ENCODE measurements at places on chromosomes 7 and 10. TPM values are rescaled to one million over a fixed set of nuclear protein-coding genes. Genes with fewer than 3 reads are reported as not detected.
A peak's percentile ranks its signal among the peaks of the same experiment; 100 is the strongest.

- no peak for DNase-seq
Observed at GRCh38 chr10:3668966-3669330, 116.1 kb downstream of the KLF6 start.

- peak; percentile 94 for DNase-seq
Observed at GRCh38 chr10:69801434-69802315, at the start of gene COL13A1. Gene COL13A1 (plus strand): TSS chr10:69801906. CDS start chr10:69802424, 518 bp downstream.

DNA sequence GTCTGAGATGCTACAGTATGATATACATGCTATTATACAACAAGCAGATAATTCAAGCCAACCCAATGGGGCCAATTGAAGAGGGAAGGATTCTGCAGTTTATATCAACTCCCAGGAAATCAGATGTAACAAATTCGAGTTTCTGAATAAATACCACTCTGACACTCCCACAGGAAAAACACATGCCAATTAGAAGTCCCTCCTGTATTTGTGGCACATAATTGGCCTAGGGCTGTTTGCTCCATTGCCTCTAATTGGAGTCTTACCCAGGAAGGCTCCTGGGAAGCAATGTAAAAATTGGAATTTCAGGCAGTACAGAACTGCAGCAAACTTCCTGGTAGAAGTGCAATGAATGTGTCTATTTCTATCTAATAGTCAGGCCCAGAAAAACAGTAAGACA lies 4.7 kb downstream of the PPA1 start:
- DNase-seq, result no peak

DNA sequence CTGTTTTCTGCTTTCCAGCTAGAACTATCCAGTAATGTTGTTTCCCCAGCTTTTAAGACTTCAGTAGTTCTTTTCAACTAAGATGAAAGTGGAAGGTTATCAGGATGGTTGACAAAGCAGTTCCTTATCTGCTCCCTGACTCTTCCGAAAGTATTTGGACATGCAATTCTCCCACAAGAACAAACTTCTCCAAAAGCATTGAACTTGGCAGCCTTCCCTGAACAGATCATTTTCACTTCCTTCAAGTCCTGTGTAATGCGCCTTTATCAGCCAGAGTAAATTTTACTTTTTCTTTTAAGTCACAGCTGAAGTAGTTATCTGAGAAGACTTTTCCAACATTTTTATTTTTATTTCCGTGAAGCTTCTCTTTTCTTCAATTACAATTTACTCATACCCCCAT lies 39.7 kb downstream of the CDC14C start:
- no peak for DNase-seq

GRCh38 chr10:132508581-132509443 lies 28.8 kb upstream of the INPP5A start:
- peak; percentile 81 for DNase-seq

DNA sequence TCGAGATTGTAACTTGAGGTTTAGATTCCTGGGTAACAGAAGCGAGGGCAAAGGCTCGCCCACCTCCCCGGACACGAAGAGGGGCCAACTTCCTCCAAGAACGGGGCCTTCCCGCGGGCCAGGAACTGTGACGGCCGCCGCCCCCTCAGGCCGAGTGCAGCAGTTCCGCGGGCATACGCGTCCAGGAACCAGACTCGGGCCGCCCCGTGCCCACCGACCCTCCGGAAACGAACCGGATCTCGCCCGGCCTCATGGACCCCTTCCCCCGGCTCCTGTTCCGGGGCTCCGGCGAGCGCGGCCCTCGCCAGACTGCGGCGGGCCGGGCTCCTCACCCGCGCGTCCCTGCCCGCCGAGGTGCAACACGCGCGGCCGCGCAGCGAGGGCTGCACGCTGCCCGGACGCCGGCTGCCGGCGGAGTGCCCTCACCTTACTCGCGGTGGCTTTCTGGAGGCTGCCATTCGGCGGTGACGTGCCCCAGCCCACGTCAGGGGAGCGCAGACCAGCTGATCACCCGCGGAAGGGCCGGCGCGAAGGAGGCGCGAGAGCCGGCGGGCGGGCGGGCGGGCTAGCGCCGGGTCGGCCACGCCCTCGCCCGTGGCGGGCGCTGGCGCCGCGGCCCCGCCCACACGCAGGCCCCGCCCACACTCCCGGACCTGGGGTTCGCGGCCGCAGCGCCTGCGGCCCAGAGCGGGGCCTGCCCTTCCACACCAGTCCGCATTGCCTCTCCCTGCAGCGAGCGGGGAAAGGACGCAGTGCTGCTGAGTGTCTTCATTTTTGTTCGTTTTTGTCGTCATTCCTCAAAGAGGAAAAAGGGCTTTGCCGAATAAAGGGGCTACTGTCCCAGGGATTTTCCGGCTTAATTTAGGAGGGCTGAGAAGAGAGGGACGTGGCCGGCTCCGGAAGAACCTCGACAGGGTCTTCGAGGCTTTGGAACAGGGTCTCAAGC lies at the start of gene XPNPEP1:
XPNPEP1 (minus strand) TSS at position 536 of the 946 bp plus-strand sequence; CDS start at position 458, 78 bp downstream.
- DNase-seq, result peak; percentile 95

DNA sequence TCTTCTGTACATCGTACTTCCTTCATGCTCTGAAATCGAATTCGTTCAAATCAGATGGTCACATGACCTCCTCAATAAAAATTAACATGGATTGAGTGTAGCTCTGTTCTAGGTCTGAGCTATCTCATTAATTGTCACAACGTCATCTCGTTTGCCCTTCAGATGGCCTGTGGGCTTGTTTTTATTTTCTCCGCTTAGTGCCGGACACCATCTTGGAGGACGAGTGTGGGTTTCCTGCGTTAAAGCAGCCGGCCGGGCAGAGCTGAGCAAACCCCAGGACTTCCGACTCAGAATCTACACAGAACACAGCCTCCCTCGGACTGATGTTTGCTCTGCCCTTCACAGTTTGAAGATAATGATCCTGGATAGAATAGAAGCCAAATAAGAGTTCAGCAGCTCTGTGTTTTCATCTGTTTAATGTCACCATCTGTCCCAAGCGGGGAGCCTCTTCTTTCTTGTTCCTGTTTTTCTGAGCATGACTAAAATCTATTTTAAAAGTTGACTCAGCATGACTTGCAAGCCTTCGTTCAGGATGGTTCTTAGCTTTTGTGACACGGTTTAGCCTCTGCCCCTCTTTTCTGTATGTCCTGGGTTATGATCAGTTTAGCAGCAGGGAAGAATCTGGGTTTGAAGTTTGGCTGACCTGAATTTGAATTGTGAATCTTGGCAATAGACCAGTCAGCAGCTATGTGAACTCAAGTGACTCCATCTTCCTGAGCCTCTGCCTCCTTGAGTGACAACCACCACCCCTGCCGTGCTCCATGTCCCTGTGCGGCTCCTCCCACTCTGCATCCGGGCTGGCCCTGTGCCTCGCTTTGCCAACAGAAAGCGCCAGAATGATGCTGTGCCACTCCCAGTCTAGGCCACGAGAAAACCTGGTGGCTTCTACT lies 30.6 kb upstream of the GALNTL5 start:
- no peak for DNase-seq

- no peak for DNase-seq
Observed at GRCh38 chr10:25766687-25767221, 167.3 kb upstream of the MYO3A start.

GRCh38 chr10:13922586-13922985 lies 335.8 kb downstream of the PRPF18 start:
- DNase-seq, result no peak

DNA sequence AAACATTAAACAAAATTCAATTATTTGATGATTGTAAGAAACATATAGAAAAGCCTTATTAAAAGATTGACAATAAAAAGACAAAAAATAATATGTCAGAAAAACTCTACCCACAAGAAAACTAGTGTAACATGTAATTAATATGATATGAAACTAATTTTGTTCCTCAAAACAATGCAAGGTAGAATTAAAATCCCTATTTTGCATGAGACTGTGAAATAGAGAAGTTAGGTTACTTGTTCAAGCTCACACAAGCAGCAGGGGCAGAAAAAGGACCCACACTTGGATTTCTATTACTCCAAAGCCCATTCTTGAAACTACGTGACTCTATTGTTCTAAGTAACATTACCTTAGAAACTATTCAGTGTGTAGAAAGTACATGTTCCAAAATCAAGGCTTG lies 96.4 kb downstream of the KCNMA1 start:
- no peak for DNase-seq

GRCh38 chr7:134040988-134041387 lies 86.2 kb upstream of the LRGUK start:
- no peak for DNase-seq

- DNase-seq, result no peak
Observed at GRCh38 chr10:125273023-125273422, 112.7 kb upstream of the CTBP2 start.

DNA sequence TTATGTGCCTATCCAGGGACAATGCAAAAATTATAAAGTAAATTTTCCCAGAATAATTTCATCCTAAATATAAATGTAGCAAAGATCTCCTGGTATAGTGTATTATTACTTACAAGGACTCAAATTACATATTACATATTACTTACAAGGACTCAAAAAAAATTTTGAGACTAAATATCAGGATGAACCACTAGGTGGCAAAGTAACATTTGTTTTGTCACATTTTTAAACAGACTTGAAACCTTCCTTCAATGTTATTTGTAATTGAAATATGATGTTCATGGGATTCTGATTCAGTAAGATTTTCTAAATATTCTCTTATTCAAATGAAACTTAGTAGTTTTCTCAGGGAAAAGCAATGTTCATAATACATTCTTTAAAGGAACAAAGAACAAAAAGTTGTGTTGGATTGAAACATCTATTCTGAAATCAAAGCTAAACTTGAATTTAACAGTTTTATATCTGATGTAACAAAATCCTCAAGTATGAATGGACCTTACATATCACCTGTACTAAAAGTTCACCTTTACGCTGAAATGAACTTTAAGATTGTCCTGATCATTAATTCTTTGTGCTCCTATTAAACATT lies 74.3 kb upstream of the GNAI1 start:
- DNase-seq, result peak; percentile 80

The LRRC17 gene
- total RNA-seq, result 4.0 TPM

The LOXL4 gene
- total RNA-seq, result 15.1 TPM

The COL28A1 gene
- 5.8 TPM for total RNA-seq

The TLL2 gene
- total RNA-seq, result 0.98 TPM

The MRC1 gene
- total RNA-seq, result 67.8 TPM

Data from kidney (tissue), 22 donors.